ENCODE measurements at places on chromosomes 4 and X.

GRCh38 chrX:74774988-74775387 lies 150.3 kb downstream of the NEXMIF start:
- DNase-seq, result no peak

- no peak for DNase-seq
Measured at GRCh38 chr4:94306713-94307112, 35.9 kb downstream of the HPGDS start.

GRCh38 chr4:98055800-98056501 lies 87.3 kb downstream of the STPG2 start:
- no peak for DNase-seq

- DNase-seq, result no peak
Measured at GRCh38 chr4:101136373-101137370, 210.7 kb downstream of the PPP3CA start.

DNA sequence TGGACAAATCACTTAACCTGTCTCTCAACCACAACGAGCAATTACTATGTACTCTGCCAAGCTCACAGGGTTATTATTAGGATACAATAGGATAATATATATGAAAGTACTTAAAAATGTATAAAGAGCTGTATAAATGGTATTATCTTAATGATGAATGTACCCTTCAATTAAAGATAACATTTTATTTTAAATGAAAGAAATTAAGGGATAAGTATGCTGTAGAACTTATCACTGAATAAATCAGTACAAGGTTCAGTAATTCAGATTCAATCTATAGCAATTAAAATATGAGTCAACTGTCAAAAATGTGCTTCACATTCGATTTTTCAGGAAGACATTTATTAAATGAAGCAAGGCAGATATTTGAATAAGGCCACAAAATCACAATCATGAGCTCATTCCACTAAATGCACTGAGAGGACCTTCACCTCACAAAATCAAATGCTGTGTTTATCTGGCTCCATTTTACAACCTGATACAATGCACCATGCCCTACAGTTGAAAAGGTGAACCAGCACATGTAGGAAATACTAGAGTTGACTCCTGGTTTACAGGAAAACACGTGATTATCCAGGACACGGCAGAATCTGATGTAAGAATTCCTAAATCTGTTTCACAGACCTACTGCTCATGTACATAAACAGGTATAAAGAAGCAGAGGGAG lies 4.4 kb downstream of the LRCH2 start:
- DNase-seq, result no peak

DNA sequence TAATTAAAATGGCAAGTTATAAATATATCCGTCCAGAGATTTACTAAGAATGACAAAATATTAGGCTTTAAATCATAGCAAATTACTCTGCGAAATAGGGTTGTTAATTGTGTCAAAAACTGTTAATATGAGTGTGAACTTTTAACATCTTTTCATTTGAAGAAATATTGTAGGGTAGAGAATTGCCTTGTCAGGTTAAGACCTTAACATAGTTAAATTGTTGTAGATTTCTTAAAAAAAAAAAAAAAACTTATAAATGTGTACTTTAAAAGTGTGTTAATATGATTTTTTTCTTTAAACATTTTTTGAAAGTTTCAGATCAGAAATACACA lies 107.7 kb upstream of the TLR2 start:
- DNase-seq, result no peak

DNA sequence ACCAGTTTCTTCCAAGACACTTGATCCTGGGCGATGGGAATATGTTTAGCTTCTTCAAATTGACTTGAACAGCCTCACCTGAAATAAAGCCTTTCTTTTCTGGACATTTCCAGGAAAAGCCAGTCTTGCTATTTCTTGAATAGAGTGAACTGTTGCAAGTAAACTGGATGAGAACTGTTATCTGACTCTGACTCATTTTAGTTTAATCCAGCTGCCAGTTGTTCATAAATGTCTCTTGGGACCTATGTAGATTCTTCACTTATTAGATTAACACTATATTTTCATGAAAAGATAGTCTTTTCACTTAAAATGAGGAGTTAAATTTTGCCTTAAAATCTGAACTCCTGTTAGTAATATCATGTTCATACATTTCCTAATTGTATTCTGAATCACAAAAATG lies 615.4 kb upstream of the GALNT7 start:
- DNase-seq, result no peak

GRCh38 chr4:35591035-35591434 lies 653.3 kb downstream of the ARAP2 start:
- DNase-seq, result no peak

DNA sequence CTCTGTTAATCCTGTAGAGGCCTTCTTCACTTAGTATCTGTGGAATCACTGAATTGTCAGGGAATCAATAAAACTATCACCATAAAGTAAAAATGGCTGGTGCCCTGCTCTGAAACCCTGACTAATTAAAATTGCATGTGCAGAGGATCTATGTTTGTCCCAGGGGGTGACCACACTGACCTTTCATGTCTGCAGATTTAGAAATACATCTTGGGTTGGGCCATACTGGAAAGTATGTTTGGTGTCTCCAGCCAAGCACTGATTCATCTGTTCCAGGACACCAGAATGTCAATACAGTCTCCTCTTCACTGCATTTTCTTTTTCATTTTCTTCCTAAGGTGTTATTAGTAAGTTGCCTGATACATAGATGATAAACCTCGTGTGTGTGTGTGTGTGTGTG lies 490.9 kb upstream of the INTU start:
- DNase-seq, result no peak

DNA sequence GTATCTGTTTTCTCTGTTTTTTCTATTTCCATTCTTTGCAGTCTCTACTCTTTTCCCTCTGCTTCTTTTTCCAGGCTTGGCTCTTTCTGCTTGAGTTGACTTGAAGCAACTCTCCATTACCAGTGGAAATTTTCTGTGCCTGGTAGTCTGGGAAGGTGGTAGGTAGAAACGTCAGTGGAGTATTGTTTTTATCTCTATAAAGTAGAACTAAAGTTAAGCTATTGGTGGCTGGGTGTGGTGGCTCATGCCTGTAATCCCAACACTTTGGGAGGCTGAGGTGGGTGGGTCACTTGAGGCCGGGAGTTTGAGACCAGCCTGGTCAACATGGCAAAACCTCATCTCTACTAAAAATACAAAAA lies 438.1 kb upstream of the AR start:
- no peak for DNase-seq

GRCh38 chr4:98484031-98484430 lies 174.4 kb downstream of the TSPAN5 start:
- DNase-seq, result no peak

- DNase-seq, result no peak
Measured at GRCh38 chrX:116379854-116380253, 56.6 kb upstream of the SLC6A14 start.

- no peak for DNase-seq
Measured at GRCh38 chrX:150197388-150197787, 165.7 kb upstream of the MAMLD1 start.

- no peak for DNase-seq
Measured at GRCh38 chrX:22396408-22396807, 123.7 kb downstream of the CBLL2 start.

DNA sequence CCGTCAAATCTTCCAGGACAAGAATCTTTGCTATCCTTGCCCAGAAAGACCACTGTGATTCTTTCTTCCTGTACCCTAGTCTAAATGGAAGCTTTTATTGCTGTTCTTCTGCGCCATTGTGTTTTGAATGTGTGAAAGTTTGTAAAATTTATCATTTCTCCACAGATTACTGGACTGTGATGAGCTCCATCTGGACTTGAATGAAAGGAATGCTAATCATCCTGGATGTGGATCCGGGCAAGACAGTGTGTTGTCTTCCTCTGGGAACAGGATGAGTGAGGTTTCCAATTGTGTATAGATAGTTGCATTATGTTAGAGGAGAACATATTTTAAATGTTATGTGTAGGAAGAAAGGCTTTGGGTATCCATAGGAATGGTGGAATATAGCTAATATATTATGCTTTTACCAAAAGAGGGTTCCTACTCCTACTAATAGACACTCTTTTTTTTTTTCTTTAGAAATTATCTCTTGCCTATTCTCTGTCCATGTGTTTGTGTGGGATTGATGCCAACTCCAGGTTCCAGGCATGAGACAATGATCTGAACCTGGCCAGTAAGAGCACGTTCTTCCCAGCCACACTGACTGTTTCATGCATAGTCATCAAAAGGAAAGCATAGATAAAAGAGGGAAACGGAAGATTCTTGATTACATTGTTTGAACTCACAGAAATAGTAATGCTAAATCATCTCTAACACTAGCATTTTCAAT lies 803.6 kb upstream of the ADGRL3 start:
- no peak for DNase-seq

DNA sequence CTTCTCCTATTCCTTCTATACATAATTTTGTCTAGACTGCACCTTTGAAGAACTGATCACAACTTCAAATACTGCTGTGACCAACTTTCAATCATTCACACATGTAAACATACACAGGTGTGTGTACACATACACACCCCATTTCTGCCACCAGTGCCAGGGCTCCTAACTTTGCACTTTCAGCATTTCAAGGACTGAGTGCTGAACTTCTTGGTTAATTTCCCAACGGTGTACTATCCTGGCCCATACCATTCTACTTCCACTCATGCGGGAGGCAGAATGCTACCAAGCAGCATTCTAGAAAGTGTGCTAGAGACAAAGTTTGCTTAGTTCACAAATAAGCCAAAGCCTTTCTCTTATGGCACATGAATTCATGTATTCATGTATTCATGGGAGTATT lies 51.2 kb downstream of the RPGR start:
- DNase-seq, result no peak

DNA sequence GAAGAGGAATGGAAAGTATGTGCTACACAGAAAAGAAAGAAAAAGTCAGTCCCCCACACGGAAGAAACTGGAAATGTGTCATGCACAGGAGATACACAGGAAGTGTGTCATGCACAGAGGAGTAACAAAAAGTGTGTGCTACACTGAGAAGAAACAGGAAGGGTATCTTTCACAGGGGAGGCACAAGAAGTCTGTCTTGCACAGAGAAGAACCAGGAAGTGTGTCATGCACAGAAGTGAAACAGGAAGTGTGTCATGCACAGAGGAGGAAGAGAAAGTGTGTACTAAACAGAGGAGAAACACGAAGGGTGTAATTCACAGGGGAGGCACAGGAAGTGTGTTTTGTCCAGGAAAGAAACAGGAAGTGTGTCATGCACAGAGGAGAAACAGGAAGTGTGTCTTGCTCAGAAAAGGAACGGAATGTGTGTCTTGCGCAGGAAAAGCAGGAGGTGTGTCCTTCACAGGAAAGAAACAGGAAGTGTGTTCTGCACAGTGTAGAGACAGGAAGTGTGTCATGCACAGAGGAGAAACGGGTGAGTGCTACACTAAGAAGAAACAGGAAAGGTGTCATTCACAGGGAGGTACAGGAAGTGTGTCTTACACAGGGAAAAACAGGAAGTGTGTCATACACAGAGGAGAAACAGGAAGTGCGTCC lies 527.2 kb upstream of the PRKX start:
- DNase-seq, result no peak

- peak; percentile 37 for DNase-seq
Measured at GRCh38 chrX:113400193-113400704, 559.6 kb upstream of the AMOT start.

- DNase-seq, result no peak
Measured at GRCh38 chr4:128227991-128228571, 59.5 kb downstream of the PGRMC2 start.

GRCh38 chrX:133337250-133337649 lies 78.0 kb downstream of the GPC4 start:
- no peak for DNase-seq

GRCh38 chrX:68703846-68704245 lies 56.4 kb downstream of the STARD8 start:
- DNase-seq, result no peak

DNA sequence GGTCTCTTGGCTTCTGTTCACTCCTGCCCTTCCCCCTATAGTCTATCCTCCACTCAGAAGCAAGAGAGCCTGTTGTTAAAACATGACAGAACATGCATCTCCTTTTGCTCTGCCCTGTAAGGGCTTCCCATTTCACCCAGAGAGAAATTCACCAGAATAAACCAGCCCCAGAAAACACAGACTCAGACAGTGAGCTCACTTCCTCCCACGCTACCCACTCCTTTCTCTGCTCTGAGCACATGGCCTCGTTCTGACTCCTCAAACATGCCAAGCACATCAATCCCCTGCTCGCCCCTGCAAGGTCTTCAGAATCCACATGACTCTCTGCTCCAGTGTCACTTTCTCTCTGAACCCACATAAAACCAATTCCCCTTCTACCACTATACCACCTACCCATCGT lies 50.4 kb downstream of the MID1 start:
- no peak for DNase-seq

DNA sequence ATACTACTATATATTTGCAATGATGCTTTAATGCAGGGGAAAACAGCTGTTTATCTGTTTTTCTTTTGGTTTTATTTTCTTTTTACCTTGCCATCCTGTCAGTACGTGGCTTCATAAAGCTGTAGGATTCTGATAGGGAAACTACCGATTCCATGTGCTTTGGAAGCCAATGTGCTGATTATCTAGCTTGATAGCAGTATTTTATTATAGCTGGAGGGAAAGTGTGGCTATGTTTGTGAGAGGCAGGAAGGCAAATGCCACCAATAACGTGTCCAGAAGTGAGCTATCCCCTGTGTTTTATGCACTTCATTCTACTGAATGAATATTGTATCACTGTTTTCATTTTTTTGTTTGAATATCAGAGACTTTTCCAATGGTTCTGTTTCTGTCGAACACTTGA lies 43.7 kb downstream of the IL15 start:
- DNase-seq, result no peak

DNA sequence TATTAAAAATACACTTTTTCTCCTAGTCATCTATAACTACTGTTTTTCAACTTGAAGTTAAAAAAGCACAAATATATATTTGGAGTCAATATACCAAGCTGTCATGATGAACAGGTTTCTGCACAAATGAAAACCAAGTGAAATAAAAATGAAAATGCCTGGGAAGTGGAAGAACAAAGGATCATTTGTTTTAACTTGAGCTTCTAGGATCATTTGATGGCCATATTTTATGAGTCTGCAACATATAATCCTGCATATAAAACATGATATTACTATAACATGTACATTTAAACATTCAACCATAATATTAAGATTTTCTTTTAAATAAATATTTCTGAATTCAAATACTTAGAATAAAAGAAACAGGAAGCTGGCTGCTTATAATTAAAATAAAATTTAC lies 8.5 kb upstream of the ARHGEF38 start:
- no peak for DNase-seq

- no peak for DNase-seq
Measured at GRCh38 chr4:47500776-47501175, 15.7 kb downstream of the ATP10D start.
